ENCODE measurements at places on chromosomes 7 and 10. TPM values are rescaled to one million over a fixed set of nuclear protein-coding genes. Genes with fewer than 3 reads are reported as not detected.

- H3K27ac ChIP-seq, result no peak overlapping the region
- no peak for DNase-seq
- H3K27me3 ChIP-seq, result no peaks in the 10 kb centered on the region
- no peak overlapping the region for H3K4me3 ChIP-seq
- H3K4me1 ChIP-seq, result peaks cover 8% of the 10 kb centered on the region
These were observed 614.0 kb downstream of the AUTS2 start for GRCh38 chr7:70212281-70212680.

TAS2R40 gene
- total RNA-seq, result not detected

NCF1 gene
- 2.4 TPM for total RNA-seq

DNA sequence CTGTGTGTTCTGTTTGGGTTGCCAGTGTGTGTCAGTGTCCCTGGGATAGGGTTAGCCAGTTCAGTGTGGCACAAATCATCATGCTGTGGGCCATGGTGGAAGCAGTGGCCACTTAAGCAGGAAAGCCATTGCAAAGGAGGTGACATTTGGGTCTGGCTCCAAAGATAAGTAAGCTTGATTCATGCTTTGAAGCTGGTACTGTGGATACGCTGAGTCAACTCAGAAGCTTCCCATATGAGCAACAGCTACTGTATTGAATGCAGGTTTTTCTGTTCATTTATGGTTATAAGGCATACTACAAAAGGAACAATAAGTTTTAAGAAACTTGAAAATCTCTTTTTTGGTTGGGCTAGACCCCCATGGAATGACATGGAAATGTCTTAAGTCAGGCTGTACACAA lies 143.1 kb downstream of the BMPER start:
- H3K27me3 ChIP-seq, result no peaks in the 10 kb centered on the region
- no peak overlapping the region for H3K4me3 ChIP-seq
- no peaks in the 10 kb centered on the region for H3K36me3 ChIP-seq
- no peaks in the 10 kb centered on the region for H3K4me1 ChIP-seq
- DNase-seq, result no peak

DNA sequence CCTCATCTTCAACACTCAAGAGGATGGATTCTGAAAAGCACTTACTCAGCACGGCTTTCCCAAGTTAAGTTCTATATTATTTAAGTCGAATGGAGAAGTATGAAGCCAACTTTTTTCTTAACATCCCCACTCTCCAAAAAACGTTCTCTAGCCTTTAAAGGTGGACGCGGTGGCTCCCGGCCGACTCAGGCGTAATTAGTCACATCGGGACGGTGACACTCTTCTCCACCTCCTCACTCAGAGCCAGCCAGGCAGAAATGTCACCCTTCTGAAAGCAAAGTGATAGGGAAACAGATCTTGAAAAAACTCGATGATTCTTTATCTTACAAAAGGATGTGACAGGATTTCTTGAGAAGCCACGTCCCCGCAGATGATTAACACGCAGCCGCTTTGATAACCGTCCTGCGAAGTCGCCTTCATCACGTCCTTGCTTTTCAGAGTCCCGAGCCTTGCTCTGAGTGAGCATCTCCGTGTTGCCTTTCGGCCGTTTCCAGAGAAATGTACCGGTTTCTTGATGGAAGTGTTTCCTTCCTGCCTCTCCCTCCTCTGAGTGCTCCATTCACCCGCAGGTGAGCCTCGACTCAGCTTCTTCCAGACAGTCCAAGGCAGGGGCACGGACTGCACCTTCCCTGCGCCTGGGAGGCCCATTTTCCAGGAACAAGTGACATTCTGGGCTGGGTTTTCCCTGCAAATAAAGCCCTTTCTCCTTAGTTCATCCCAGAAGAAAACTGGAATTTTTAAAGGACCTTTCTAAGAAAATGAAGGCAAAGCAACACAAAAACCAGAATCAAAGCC lies 314.8 kb downstream of the DNAJB6 start:
- no peaks in the 10 kb centered on the region for H3K4me1 ChIP-seq
- no peak overlapping the region for H3K4me3 ChIP-seq
- H3K27ac ChIP-seq, result no peak overlapping the region
- no peaks in the 10 kb centered on the region for H3K27me3 ChIP-seq

- peaks cover 4% of the 10 kb centered on the region for H3K36me3 ChIP-seq
- peaks cover 81% of the 10 kb centered on the region for H3K4me1 ChIP-seq
- no peaks in the 10 kb centered on the region for H3K27me3 ChIP-seq
- no peak for DNase-seq
- H3K4me3 ChIP-seq, result peak overlapping the region; percentile 65
These were observed 61.8 kb downstream of the ADD3 start for GRCh38 chr10:110069502-110069982.

DNA sequence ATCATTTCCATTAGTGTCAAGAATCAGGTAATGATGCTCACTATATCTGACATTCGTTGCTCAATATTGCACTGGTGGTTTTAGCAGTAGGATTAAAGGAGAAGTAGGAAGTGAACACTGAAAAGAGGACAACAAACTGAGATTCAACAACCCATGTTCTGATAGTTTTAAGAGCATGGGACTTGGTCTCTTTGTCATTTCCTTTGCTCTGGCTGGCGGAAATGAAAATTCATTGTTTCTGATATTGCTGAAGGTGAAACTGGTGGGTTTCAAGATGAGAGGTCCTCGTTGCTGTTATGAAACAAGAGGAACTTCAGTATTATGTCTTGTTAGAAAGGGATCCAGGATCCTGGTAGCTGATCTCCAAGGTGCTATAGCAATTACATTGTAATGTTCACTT lies 129.0 kb downstream of the DNAH11 start:
- DNase-seq, result peak; percentile 1
- no peak overlapping the region for H3K27ac ChIP-seq
- H3K4me1 ChIP-seq, result peaks cover 7% of the 10 kb centered on the region
- peaks cover 1% of the 10 kb centered on the region for H3K27me3 ChIP-seq

- no peaks in the 10 kb centered on the region for H3K27me3 ChIP-seq
- no peak overlapping the region for H3K4me3 ChIP-seq
- no peaks in the 10 kb centered on the region for H3K36me3 ChIP-seq
- H3K27ac ChIP-seq, result no peak overlapping the region
These were observed 70.8 kb downstream of the XPNPEP1 start for GRCh38 chr10:109852475-109853037.

- H3K27ac ChIP-seq, result no peak overlapping the region
- no peaks in the 10 kb centered on the region for H3K4me1 ChIP-seq
- no peaks in the 10 kb centered on the region for H3K36me3 ChIP-seq
- H3K4me3 ChIP-seq, result no peak overlapping the region
These were observed 172.9 kb downstream of the DKK1 start for GRCh38 chr10:52486840-52487611.

EPC1 gene
- 33.0 TPM for total RNA-seq

FAS gene
- total RNA-seq, result 48.6 TPM

GRCh38 chr10:110222641-110223297 lies 15.4 kb downstream of the MXI1 start:
- peaks cover 2% of the 10 kb centered on the region for H3K36me3 ChIP-seq
- peaks cover 35% of the 10 kb centered on the region for H3K4me1 ChIP-seq
- no peak for DNase-seq
- no peaks in the 10 kb centered on the region for H3K27me3 ChIP-seq
- H3K4me3 ChIP-seq, result no peak overlapping the region
- no peak overlapping the region for H3K27ac ChIP-seq

LIPK gene
- total RNA-seq, result not detected

- no peaks in the 10 kb centered on the region for H3K4me1 ChIP-seq
- H3K36me3 ChIP-seq, result no peaks in the 10 kb centered on the region
- H3K4me3 ChIP-seq, result no peak overlapping the region
These were observed 58.3 kb downstream of the CFAP46 start for GRCh38 chr10:132884041-132884440.

DNA sequence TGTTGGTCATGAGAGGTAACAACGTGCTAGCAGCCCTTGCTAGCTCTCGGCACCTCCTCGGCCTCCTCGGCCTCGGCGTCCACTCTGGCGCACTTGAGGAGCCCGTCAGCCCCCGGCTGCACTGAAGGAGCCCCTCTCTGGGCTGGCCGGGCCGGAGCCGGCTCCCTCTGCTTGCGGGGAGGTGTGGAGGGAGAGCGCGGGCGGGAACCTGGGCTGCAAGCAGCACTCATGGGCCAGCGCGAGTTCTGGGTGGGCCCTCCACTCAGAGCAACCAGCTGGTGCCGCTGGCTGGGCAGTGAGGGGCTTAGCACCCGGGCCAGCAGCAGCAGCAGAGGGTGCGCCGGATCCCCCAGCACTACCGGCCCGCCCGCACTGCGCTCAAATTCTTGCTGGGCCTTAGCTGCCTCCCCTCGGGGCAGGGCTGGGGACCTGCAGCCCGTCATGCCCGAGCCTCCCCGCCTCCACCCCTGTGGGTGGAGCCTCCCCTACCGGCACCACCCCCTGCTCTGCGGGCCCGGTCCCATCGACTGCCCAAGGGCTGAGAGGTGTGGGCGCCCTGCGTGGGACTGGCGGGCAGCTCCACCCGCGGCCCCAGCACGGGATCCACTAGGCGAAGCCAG lies 96.1 kb downstream of the PAXIP1 start:
- no peak overlapping the region for H3K4me3 ChIP-seq
- H3K27me3 ChIP-seq, result peaks cover 3% of the 10 kb centered on the region
- DNase-seq, result no peak
- H3K4me1 ChIP-seq, result no peaks in the 10 kb centered on the region
- H3K36me3 ChIP-seq, result no peaks in the 10 kb centered on the region

DNA sequence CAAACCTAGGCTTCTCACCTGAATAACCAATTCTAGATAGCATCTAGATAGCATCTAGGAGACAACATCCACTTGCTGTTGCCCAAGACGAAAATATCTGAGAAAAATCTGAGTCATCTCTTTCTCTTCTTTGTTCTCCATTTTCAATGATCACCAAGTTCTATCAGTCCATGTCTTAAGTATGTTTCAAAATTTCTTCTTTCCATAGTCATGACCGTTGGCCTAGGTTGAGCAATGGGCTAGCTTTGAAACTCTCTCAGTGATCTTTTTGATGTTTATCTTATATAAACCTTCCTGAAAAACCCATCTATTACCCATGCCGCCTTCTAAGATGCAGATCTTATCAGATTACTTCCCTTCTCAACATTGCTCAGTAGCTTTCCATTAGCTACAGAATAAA lies 23.4 kb upstream of the CASD1 start:
- DNase-seq, result no peak
- no peaks in the 10 kb centered on the region for H3K36me3 ChIP-seq
- no peaks in the 10 kb centered on the region for H3K4me1 ChIP-seq
- H3K27me3 ChIP-seq, result peaks cover 30% of the 10 kb centered on the region

DNA sequence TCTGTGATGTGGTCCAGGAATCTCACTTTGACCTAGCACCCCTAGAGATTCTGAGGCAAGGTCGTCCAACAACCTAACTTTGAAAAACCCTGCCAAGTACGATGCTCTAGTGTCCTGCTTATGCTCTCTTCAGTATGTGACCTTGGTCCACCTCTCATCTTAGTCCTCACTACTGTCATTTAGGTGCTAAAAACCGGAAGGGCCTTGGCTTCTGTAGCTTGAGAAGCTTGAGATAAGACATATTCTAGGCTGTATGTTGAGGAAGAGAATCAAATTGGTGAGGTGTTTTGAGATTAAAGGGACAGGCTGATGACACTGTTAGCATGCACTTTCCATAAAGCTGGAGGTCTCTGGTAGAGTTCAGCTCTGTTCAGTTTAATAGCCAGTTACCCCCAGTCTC lies 57.0 kb upstream of the MTPN start:
- peaks cover 11% of the 10 kb centered on the region for H3K4me1 ChIP-seq

GRCh38 chr10:21519397-21519933 lies 6.0 kb downstream of the SKIDA1 start:
- no peak overlapping the region for H3K27ac ChIP-seq
- H3K4me3 ChIP-seq, result peak overlapping the region; percentile 80
- no peaks in the 10 kb centered on the region for H3K36me3 ChIP-seq
- no peak for DNase-seq
- peaks cover 71% of the 10 kb centered on the region for H3K27me3 ChIP-seq
- peaks cover 34% of the 10 kb centered on the region for H3K4me1 ChIP-seq

DNA sequence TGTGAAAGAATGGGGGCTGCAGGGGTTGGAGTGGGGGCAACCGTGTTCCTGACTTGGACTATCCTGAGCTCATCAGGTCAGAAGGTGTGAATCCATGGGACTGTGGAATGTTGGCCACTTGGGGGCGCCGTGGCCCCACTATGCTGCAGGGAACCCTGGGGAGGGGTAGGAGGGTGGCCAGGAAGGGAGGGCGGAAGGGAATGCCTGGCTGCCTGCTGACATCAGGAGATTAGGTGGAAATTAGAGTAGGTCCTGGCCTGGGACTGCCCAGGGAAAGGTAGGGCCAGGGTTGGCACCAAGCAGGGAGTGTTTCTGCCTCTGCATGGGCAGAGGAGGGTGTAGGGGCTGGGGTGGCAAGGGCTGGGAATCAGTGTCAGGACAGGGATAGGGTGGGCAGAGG lies 65.8 kb upstream of the PRSS58 start:
- peak overlapping the region; percentile 40 for H3K4me3 ChIP-seq
- H3K27ac ChIP-seq, result peak overlapping the region; percentile 40
- no peaks in the 10 kb centered on the region for H3K36me3 ChIP-seq
- no peaks in the 10 kb centered on the region for H3K27me3 ChIP-seq
- peak; percentile 66 for DNase-seq
- H3K4me1 ChIP-seq, result peaks cover 20% of the 10 kb centered on the region

GRCh38 chr10:74888962-74889661 lies 62.7 kb downstream of the KAT6B start:
- H3K27ac ChIP-seq, result peak overlapping the region; percentile 30
- H3K4me3 ChIP-seq, result no peak overlapping the region
- H3K4me1 ChIP-seq, result peaks cover 39% of the 10 kb centered on the region
- no peaks in the 10 kb centered on the region for H3K27me3 ChIP-seq
- DNase-seq, result peak; percentile 14

GRCh38 chr7:129975309-129975708 lies 22.5 kb upstream of the UBE2H start:
- no peaks in the 10 kb centered on the region for H3K4me1 ChIP-seq
- H3K36me3 ChIP-seq, result no peaks in the 10 kb centered on the region
- no peaks in the 10 kb centered on the region for H3K27me3 ChIP-seq
- no peak overlapping the region for H3K4me3 ChIP-seq
- no peak overlapping the region for H3K27ac ChIP-seq

DNA sequence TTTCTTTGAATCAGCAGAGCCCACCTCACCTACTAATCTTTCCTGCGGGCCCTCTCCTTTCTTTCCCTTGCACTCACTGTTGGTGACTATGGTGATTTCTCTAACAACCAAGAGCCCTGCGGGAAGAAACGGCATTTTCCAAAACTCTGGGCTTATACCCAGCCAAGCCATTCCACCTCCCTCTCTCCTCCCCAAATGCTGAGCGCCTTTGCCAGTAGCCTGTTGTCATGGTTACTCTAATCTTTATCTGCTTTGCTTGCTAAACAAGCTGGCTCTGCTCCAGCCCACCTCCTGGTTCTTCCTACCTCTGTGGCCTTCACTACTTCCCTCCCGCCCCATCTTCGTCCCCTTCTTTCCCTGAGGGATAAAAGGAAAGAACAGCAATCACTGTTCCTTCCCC lies 86.7 kb downstream of the DGKI start:
- H3K27me3 ChIP-seq, result peaks cover 2% of the 10 kb centered on the region
- no peak for DNase-seq
- H3K36me3 ChIP-seq, result no peaks in the 10 kb centered on the region
- H3K27ac ChIP-seq, result no peak overlapping the region

PDE6C gene
- not detected for total RNA-seq

- no peak overlapping the region for H3K27ac ChIP-seq
- peaks cover 9% of the 10 kb centered on the region for H3K4me1 ChIP-seq
- DNase-seq, result no peak
- no peaks in the 10 kb centered on the region for H3K27me3 ChIP-seq
- H3K36me3 ChIP-seq, result no peaks in the 10 kb centered on the region
- no peak overlapping the region for H3K4me3 ChIP-seq
These were observed 122.5 kb upstream of the KLF6 start for GRCh38 chr10:3907514-3907913.
